ENCODE measurements at places on chromosomes 2 and 18. TPM values are rescaled to one million over a fixed set of nuclear protein-coding genes. Genes with fewer than 3 reads are reported as not detected.

Gene MALT1
- total RNA-seq: 21.8 TPM

Gene UBXN2A
- total RNA-seq: 13.4 TPM

Gene GFPT1
- total RNA-seq: 63.1 TPM

Gene SNORC
- 0.92 TPM for total RNA-seq

Gene PFN4
- 0.28 TPM for total RNA-seq

Gene PLEK
- 1.1 TPM for total RNA-seq

Gene PAX8
- total RNA-seq: 0.14 TPM

Gene ANO7
- total RNA-seq: 0.83 TPM

Gene SGPP2
- not detected for total RNA-seq
